ENCODE measurements at places on chromosomes 5 and 9.

GRCh38 chr9:135814421-135815095, 92.8 kb downstream of the CAMSAP1 start:
- DNase-seq, result no peak

GRCh38 chr5:160548949-160549645, 127.4 kb downstream of the PTTG1 start:
- DNase-seq, result no peak

- no peak for DNase-seq
These were observed 3.1 kb downstream of the RANBP3L start for GRCh38 chr5:36298552-36298951.

DNA sequence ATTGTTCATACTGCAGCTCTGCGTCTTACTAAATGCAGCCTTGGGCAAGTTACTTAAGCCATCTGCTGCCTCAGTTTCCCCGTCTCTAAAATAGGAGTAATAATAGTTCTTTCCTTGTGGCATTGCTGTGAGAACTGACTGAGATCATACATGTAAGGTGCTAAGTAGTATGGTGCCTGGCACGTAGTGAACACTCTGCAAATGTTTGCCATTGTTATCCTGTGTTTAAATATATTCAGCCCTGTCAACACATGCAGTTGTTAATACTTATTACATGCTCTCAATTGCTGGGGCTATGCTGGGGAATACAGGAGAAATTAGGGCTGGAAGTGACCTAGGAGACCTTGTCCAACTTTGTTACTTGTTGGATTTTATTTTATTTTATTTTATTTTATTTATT, 105.2 kb upstream of the RAI14 start:
- no peak for DNase-seq

- DNase-seq, result no peak
These were observed 462.1 kb upstream of the GRAMD2B start for GRCh38 chr5:125961150-125961549.

- no peak for DNase-seq
These were observed 138.7 kb downstream of the RAPGEF6 start for GRCh38 chr5:131496400-131496713.

DNA sequence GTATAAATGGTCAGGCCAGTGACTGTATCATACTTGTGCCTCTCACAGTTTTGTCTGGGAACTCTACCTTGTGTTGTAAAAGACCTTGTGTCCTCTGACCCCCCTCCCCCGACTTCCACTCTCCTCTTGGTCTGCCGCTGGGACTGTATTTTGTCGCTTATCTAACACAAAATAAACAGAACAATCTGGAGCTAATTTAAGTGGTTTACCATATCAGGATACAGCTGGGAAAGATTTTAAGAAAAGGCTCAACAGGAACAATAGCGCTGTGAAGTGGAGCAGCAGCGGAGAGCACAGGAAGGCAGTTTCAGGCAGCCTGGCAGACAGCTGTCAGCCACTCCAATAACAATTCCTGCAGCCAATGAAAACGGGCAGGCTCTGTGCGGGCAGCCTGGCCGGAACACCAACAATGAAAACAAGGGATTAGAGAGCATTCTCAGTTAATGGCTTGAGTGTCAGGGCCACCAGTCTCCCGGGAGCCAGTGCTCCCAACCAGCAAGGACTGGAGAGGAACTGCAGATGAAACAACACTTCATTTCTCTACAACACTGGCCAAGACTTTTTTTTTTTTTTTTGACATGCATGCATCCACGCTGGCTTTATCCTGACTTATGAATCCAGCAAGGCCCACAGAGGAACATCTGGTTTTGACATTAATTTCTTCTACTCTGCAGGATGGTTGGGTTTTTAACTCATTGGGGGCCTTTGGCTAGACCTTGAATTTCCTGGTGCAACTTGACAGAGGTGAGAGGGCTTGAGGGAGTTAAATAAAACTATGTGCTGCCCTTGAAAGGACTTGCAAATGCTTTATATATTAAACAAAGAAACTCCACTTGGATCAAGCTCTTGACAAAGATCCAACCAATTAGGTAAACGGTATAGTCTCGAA, 76.7 kb downstream of the ARSB start:
- no peak for DNase-seq

GRCh38 chr5:58318468-58318867, 141.4 kb downstream of the PLK2 start:
- DNase-seq, result no peak

GRCh38 chr9:129679537-129679936, 14.1 kb downstream of the PRRX2 start:
- DNase-seq, result no peak

- DNase-seq, result no peak
These were observed 132.2 kb downstream of the RXRA start for GRCh38 chr9:134458207-134459108.

- no peak for DNase-seq
These were observed 249.0 kb downstream of the NFIB start for GRCh38 chr9:14064940-14065339.

DNA sequence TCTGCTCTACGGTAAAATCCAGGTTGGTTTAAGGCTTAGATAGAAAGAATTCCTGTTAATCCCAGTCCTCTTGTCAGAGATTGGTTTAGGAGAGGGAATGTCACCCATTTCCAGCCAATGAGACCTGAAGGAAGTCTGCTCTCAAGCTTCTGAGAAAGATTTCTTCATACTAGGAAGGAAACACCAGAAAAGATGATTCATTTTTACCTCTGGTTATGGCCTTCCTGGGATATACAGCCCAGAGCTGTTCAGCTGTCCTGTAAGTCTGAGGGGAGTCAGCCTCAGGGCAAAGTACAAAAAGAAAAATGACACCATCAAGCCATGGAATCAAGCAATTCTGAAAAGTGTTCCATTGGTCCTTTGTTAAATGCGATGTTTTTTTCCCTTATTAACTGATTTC, 18.6 kb upstream of the CFAP95 start:
- no peak for DNase-seq

Measured in activated CD4-positive, alpha-beta T cell treated with anti-CD3 and anti-CD28 coated beads, Interleukin-2, amount 50 U/mL, for 4 hours (primary cell).